H9 (cell line): ENCODE measurements at places on chromosomes 2 and 18. TPM values are rescaled to one million over a fixed set of nuclear protein-coding genes. Genes with fewer than 3 reads are reported as not detected.

Gene WDR7
- total RNA-seq = 14.8 TPM in 2 replicates

Gene PPP1R1C
- 4.0 and 5.4 TPM in 2 replicates for total RNA-seq

GRCh38 chr2:100253786-100254185 lies 68.5 kb downstream of the LONRF2 start:
- no peak for DNase-seq

GRCh38 chr2:78304678-78305077 lies 720.8 kb upstream of the REG3G start:
- no peak for DNase-seq

GRCh38 chr2:162073888-162074631 lies at the start of gene DPP4:
Gene DPP4, minus strand, starts transcription at chr2:162074215. Its CDS starts 234 bp downstream, at chr2:162073981.
- DNase-seq = peak; percentile 66

GRCh38 chr2:207502577-207503198 lies 27.1 kb upstream of the CREB1 start:
- DNase-seq = no peak

DNA sequence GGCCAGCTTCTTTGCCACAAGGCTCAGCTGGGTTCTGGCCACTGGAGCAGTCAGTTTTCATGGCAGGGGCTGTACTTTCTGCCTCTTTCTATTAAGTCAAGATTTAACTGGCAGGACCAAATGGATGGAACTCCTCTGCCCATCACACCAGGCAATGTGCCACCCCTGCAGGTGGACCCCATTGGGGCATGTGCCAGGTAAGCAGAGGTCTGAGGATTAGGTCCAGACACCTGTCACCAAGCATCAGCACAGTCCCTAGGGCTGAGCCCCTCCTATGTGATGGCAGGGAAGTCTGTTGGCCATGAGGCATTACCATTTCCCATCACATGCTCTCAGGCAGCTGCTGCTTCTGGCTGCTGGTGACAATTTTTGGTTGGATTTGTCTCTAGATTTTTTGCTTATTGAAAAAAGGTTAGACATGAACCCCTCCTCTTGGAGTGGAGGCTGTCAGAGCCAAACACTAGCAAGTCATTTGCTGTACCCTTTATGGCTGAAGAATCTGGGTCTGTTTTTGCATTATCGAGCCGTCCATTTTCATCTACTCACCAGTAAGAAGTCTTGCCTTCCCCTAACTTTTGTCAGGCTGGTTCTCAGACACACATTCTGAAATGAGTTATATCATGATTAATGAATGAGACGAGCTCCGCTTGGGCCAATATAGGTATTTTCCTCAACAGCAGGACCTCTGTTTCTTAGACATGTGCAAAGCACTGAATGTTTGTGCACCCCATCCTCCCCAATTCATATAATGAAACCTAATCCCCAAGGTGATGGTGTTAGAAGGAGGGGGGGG lies 328.0 kb downstream of the TSN start:
- no peak for DNase-seq
